ENCODE measurements at places on chromosomes 4 and X. TPM values are rescaled to one million over a fixed set of nuclear protein-coding genes. Genes with fewer than 3 reads are reported as not detected.
A peak's percentile ranks its signal among the peaks of the same experiment; 100 is the strongest.

- H3K36me3 ChIP-seq, result no peaks in the 10 kb centered on the region
- DNase-seq, result no peak
- peak overlapping the region; percentile 57 for H3K27ac ChIP-seq
These were observed 165.0 kb downstream of the RAPGEF2 start for GRCh38 chr4:159267869-159268285.

DNA sequence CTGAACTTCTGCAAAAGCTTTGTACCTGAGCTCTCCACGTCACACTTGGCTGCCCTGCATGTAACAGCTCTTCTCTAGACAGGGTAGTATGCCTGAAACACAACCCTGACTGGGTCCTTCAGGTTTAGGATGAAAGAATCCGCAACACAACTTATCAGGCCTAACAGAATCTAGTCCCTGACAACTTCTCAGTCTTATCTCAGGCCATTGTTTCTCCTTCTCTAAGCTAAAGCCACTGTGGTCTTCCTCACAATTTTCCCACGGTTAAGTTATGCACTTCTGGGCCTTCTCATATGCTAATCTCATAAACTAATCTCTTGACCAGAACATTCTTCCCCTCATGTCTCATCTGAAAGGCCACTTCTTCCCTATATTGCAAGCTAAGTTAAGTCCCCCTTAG is 10.8 kb upstream of the TMPRSS11B start:
- no peaks in the 10 kb centered on the region for H3K4me1 ChIP-seq
- H3K4me3 ChIP-seq, result no peak overlapping the region
- no peaks in the 10 kb centered on the region for H3K36me3 ChIP-seq

DNA sequence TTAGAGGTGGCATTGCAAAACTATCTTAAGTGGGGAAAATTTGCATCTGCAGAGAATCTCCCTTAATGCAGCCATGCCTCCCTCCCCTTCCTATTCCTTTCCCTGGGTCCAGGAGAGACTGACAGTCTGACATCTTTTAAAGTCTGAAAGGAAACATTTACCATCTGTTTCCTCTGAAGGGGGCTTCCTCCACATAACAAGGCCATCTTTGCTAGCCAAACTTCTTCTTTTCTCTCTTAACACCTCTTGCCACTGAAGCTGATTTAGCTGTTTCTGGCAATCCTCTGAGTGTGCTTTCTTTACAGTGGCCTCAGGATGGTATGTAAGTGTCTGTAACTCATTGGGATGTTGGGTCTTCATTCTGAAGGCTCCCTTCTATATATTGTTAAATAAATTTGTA is 34.6 kb upstream of the AADAT start:
- no peaks in the 10 kb centered on the region for H3K4me1 ChIP-seq
- no peak for DNase-seq
- no peak overlapping the region for H3K4me3 ChIP-seq
- no peak overlapping the region for H3K27ac ChIP-seq

- H3K27ac ChIP-seq, result no peak overlapping the region
- no peaks in the 10 kb centered on the region for H3K27me3 ChIP-seq
- H3K4me1 ChIP-seq, result peaks cover 2% of the 10 kb centered on the region
- H3K36me3 ChIP-seq, result no peaks in the 10 kb centered on the region
These were observed 29.6 kb downstream of the REST start for GRCh38 chr4:56937262-56937661.

GRCh38 chrX:109601486-109601885 is 23.5 kb downstream of the KCNE5 start:
- H3K27ac ChIP-seq, result no peak overlapping the region
- no peak for DNase-seq

The SLC34A2 gene
- polyA plus RNA-seq, result 0.04 TPM

DNA sequence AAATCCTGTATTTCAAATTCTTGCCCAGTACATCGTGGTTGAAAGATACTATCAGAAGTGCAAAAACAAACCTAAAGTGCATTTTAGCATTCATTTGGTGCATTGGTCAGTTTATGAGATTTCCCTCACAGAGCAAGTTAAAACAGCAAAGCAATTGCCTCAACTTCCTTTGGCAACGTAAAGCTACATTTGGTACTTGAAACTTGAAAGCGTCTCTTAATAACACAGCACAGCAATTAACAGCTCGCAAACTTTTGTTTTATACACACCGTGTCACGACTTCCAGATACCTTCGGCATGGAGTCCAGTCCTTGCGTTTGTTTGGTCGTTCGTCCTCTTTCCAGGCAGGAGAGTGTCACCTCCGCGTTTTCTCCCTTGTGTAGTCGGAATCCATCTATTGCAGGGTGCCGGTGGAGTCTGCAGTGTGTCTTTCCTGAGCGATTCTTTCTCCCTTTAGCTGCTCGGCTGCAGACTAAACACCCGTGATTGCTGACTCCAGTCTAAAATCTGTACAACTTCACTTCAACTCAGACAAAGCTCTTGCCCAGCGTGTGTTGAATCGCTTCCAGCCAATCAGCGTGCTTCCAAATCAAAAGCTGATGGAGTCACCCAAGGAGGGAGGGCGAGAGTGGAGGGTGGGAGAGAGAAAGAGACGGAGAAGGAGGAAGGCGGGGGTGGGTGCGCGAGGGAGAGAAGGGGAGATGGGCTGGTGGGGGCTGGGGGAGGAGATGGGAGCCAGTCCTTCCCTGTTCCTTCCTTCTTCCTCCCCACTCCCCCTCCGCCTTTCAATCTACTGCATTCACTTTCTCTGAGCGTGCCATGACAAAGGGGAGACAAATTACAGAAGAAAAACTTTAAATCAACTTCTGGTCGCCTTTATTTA is at the start of gene PCDH18:
TSS of gene PCDH18 (minus strand) at position 509 of the 883 bp plus-strand sequence. CDS start at position 103, 406 bp downstream.
- peak within 1 kb of the TSS; percentile 86 for H3K27ac ChIP-seq
- no peaks in the 10 kb centered on the region for H3K27me3 ChIP-seq
- H3K4me3 ChIP-seq, result peak within 1 kb of the TSS; percentile 33
- no peaks in the 10 kb centered on the region for H3K36me3 ChIP-seq
- peak; percentile 92 for DNase-seq

DNA sequence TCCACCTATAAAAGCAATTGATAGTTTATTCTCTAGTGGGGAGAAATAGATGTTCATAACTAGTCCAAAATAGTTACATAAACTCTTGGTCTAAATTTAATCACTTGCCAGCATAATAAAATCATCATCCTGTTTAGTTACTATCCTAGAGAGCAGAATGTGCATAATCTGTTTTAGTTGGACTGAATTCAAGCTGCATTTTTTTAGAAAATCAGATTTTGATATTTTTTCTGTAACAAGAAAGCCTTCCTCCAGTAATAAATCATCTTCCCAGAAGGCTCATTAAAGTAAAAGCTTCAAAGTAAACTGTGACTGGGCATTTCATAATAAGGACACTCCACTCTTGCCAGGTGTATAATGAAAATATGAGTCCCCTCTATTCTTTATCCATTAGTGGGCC is 453.1 kb downstream of the TRAM1L1 start:
- H3K27ac ChIP-seq, result no peak overlapping the region
- no peak overlapping the region for H3K4me3 ChIP-seq
- DNase-seq, result no peak
- no peaks in the 10 kb centered on the region for H3K4me1 ChIP-seq
- H3K27me3 ChIP-seq, result no peaks in the 10 kb centered on the region

The SULT1B1 gene
- polyA plus RNA-seq, result 0.15 TPM

DNA sequence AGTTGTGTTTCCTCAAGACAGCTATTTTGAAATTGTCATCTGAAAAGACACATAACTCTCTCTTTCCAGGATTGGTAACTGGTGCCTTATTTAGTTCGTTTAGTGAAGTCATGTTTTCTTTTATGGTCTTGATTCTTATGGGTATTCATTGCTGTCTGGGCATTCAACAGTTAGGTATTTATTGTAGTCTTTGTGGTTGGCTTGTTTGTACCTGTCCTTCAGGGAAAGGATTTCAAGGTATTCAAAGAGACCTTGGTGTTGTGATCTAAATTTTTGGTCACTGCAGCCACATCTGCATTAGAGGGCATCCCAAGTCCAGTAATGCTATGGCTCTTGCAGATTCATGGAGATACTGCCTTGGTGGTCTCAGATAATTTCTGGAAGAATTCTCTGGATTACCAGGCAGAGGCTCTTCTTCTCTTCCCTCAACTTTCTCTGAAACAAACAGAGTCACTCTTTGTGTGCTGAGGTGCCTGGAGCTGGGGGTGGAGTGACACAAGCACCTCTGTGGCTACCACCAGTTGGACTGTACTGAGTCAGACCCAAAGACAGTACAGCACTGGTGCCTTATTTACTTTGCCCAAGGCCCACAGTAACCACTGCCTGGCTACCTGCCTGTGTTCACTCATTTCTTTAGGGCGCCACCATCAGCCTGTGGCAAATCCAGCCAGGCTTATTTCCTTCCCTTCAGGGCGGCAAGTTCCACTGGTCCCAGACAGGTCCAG is 620.4 kb downstream of the KCNIP4 start:
- H3K27ac ChIP-seq, result no peak overlapping the region
- H3K27me3 ChIP-seq, result no peaks in the 10 kb centered on the region
- DNase-seq, result no peak
- no peak overlapping the region for H3K4me3 ChIP-seq

DNA sequence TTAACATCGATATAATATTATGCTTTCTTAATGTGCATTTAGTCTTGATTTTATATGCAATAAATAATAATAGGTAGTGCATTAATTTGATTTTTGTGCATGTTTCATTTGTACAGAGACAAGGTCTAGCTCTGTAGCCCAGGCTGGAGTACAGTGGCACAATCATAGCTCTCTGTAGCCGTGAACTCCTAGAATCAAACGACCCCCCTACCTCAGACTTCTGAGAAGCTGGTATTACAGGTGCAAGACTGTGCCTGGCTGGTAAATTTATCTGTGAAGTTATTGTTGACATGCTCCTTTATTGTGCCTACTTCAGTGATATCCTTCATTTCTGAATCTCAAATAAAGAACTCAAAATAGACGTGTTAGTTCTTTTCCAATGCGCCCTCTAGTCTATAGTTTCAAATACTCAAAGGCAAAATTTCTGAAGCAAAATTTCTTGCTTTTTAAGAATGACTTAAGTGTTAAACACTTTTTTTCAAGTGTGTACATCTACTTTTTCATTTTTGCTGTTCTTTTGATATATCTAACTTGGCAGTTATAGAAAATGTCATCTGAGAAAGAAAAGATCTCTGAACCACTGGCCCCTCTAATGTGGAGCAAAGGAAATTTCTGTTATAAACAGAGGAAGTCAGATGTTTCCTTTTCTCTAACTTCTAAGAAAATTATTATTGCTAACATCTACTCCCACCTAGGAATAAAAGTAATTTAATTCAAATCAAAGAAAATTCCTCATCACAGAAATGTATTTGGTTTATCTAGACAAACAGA is 28.3 kb upstream of the GUCY1A1 start:
- no peak overlapping the region for H3K27ac ChIP-seq
- no peaks in the 10 kb centered on the region for H3K4me1 ChIP-seq
- H3K4me3 ChIP-seq, result no peak overlapping the region
- H3K27me3 ChIP-seq, result no peaks in the 10 kb centered on the region

DNA sequence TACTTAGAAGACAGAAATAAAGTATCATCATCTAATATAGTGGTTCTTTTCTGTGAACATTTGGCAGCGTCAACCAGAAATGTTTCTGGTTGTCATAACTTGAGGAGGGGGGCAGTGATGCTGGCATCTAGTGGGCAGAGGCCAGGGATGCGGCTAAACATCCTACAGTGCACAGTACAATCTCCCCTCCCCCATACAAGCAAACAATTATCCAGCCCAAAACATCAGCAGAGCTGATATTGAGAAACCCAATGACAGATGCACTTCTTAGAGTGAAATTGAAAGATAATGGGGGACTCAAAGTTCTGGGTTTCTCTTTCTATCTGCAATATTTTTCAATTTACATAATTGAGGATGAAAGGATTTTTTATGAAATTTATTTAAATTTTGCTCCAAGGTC is 1.9 kb upstream of the EIF1AX start:
- no peak for DNase-seq
- H3K27me3 ChIP-seq, result no peaks in the 10 kb centered on the region
- H3K36me3 ChIP-seq, result peaks cover 6% of the 10 kb centered on the region
- H3K4me3 ChIP-seq, result no peak overlapping the region

The CCNQ gene
- 85.0 TPM for polyA plus RNA-seq

The TLR1 gene
- 0.78 TPM for polyA plus RNA-seq

The CT83 gene
- not detected for polyA plus RNA-seq

GRCh38 chrX:40298572-40299479 is 201.1 kb upstream of the BCOR start:
- H3K4me3 ChIP-seq, result no peak overlapping the region
- H3K27ac ChIP-seq, result no peak overlapping the region
- H3K36me3 ChIP-seq, result no peaks in the 10 kb centered on the region
- DNase-seq, result no peak
- no peaks in the 10 kb centered on the region for H3K27me3 ChIP-seq

DNA sequence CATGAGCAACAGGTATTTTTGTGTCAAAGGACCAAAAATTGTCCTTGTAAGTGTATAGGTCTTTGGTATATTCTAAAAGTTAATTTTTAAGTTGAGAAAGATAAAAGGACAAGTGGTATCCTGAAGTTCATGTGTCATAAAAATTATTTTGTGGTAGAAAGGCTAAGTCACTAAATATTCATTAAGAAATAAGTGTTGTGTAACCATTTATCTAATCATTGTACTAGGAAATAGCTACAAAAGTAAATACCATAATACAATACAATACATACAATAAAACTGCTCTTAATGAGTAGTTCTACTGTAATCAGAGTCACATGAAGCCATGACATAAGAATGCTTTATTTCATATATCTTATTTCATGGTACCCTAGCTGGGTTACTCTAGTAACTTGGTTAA is 82.5 kb upstream of the ATOH1 start:
- no peak overlapping the region for H3K4me3 ChIP-seq
- H3K4me1 ChIP-seq, result no peaks in the 10 kb centered on the region
- no peak for DNase-seq
- no peaks in the 10 kb centered on the region for H3K36me3 ChIP-seq
- no peak overlapping the region for H3K27ac ChIP-seq
- H3K27me3 ChIP-seq, result no peaks in the 10 kb centered on the region

The TMPRSS11A gene
- polyA plus RNA-seq, result not detected

DNA sequence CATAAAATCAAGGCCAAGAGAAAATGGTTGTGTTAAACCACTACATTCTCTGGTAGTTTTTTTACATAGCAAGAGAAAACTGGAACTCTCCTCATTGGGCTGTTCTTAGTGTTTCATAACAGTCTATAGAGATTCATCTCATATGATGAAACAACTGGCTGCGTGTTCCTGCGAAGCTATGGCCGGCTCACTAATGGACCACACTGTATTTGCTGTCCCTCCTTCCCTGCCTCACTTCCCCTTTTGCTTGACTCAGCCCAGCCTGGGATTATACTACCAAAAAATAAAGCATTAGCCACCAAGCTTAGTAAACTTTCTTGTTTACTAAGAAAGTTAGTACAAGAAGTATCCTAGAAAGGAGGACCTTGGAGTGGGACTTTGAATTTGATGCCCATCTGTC is 31.6 kb upstream of the LSM6 start:
- H3K4me1 ChIP-seq, result no peaks in the 10 kb centered on the region
- no peaks in the 10 kb centered on the region for H3K36me3 ChIP-seq
- no peak overlapping the region for H3K4me3 ChIP-seq
- H3K27ac ChIP-seq, result no peak overlapping the region
- no peaks in the 10 kb centered on the region for H3K27me3 ChIP-seq

- H3K27me3 ChIP-seq, result no peaks in the 10 kb centered on the region
- DNase-seq, result no peak
These were observed 4.8 kb downstream of the ADAMTS3 start for GRCh38 chr4:72564184-72564583.

The SPON2 gene
- 31.2 TPM for polyA plus RNA-seq

The DGAT2L6 gene
- not detected for polyA plus RNA-seq

The SLC9B1 gene
- 0.15 TPM for polyA plus RNA-seq
